ENCODE measurements at places on chromosomes 13 and 19.

- no peak for DNase-seq
These were observed 1331.7 kb upstream of the MIR17HG start for GRCh38 chr13:90015565-90016507.

DNA sequence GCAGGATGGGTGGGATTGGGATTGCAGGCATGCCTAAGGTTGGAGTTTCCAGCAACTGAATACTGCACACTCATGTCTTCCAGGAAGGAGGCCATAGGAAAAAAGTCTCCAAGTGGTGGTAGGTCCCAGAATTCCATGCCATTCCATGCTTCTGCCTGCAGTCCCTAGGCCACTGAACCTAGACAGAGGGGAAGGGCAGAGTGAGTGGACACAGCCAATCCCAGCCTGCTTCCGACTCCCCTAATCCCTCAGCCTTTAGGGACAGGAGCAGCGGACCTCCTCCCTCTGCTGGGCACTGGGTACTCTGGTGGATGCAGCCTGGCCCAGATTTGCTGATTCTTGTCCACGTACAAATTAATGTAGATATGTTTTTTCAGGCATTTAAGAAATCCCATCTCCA lies 17.0 kb downstream of the VSTM2B start:
- no peak for DNase-seq

GRCh38 chr19:42097461-42097860 lies 21.5 kb downstream of the ZNF574 start:
- no peak for DNase-seq

DNA sequence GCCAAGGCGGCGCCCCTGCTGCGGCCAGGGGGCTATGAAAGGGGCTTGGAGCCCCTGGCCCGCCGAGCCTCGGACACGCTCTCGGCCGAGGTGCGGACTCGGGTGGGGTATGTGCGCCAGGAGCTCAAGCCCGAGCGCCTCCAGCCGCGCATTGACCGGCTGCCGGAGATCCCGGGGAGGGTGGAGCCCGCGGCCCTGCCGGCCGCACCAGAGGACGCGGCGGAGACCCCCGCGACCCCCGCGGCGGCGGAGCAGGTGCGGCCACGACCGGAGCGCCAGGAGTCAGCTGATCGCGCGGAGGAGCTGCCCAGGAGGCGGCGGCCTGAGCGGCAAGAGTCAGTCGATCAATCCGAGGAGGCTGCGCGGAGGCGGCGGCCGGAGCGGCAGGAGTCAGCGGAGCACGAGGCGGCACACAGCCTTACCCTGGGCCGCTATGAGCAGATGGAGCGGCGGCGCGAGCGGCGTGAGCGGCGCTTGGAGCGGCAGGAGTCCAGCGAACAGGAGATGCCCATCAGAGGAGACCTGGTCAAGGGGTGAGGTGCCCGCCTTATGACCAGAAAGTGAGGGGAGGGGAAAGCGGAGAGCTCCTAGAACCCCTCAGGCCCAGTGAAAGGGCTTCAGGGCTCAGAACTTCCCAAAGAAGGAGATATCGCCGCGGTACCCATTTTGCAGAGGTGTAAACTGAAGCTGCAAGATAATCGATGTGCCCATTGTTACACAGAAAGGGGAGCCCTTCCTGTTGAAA lies 8.8 kb upstream of the SHKBP1 start:
- DNase-seq: no peak
